ENCODE measurements at places on chromosomes 16 and 17.

DNA sequence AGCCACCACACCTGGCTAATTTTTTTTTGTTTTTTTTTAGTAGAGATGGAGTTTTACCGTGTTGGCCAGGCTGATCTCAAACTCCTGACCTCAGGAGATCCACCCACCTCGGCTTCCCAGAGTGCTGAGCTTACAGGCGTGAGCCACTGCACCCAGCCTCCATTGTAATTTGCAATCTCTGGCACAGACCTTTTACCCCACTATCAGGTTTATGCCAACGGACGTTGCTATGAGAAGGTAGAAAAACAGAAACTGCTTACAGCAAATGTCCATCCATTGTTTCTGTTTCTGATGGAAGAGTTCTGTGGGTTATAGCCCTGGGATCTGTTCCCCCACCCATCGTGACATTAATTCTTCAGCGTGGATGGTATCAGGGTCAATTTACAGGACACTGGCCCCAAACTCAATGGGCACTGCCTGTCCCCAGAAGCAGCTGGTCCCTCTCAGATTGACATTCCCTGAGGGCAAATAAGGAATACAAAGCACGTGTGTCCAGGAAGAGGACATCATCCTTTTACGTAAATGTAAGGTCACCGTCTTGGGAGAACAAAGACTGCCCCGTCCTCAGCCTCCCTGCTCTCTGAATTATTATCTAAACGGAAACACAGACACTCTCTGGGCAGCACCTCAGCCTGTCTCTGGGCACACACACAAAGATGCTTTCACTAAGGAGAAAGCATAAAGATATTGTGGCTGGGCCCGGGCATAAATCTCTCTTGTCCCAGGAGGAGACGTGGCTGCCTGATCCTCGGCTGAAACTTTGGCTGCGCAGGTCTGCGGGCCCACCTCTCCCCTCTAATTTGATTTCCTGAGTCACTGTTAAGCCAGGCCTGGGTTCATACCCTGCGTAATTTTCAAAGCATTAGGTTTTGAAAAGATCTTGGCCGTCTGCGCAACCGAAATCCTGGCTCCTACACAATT is 5.2 kb downstream of the KCNG4 start:
- DNase-seq: no peak

DNA sequence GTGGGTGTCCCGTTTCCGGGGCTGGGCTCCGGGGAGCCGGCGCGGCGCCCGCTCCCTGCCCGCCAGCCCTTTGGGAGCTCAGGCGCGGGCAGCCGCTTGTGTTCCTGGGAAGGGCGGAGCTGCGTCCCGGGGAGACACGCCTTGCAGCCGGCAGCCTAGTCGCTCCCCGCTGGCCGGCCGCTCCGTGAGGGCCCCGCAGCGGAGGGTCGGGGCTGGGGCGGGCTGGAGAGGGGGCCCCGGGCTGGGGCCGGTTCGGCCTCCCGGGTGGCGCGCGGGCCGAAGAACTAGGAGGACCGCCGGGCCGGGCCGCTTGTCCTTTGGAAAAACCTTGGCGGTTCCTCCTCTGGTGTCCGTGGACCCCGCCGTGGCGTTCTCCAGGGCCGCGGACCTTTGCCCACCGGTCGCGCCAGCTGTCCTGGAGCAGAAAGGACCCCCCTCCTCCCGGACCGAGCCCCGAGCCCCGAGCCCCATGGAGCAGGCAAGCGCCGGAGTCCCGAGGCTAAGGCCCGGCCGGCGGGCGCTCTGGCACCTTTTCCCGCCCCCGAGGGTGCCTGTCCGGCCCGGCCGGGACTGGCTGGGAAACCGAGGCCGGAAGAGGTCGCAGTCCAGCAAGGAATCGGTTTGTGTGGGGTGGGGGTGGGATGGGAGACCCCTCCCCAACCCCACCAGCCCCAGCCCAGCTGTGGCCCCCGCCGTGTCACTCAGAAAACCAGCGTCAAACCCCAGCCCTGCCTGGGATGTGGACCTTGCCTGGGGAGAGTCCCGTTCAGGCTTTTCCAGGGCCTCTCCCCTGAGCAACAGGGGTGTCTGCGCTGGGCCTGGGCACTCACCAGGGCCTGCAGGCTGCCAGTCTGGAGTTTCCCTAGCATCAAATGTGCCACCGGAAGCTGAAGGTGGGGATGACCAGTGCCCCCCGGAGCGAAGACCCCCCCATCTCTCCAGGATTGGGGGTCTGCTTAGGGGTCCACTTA is 6.8 kb upstream of the TBC1D3B start:
- no peak for DNase-seq

DNA sequence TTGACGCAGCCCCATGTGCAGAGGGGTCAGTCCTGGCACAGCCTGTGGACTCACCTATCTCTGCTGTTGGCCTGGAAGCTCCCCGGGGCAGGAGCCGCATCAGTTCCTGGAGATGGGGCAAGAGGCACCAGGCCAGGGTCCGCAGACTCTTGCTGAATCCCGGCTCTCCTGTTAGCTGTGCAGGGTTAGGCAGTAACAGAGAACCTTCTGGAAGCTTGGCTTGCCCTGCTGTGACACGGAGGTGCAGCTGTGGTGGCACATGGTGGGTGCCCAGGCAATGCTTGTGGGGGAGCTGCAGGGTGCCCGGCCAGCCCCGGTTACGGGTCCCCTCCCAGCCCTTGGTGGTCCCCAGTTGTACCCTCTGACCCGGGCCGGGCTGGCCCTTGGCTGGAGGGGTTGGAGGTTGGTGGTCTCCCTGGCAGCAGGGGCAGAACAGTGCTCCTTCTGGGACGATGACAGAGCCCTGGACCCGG is 26.0 kb upstream of the ZNF469 start:
- DNase-seq: no peak

DNA sequence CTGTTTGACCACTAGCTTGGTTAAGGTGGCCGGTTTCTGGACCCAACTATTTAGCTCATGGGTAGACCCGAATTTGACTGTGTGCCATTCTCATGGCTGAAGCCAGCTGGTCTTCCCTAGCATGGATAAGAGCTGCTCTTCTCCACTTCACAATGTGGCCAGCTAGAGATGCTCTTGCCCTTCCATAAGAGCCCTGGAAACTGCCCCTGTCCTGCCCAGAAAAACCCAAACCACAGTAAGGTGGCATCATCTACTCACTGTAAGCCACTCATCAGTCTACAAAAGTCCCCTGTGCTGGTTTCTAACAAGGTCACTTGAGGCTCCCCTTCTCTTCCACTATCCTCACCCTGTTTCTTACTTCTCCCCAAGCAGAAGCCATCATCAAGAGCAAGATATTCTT is 165.1 kb downstream of the HS3ST2 start:
- no peak for DNase-seq

DNA sequence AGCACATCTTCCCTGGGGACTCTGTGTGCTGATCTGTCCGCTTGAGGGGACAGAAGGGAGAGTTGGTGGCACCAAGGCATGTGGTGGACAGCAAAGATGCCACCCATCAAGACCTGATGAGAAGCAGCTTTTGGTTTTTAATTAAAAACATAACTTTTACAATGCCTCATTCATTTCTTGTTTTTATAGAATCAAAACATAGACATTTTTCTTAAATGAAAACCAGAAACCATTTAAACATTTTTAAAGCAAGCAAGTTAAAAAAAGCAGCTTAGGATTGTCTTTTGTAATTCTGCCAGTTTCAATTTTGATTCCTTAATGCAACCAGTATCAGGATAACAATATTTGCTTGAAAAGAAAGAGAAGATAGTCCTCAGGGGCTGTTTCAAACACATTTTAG is 123.7 kb upstream of the AXIN2 start:
- DNase-seq: no peak
